BE2C (cell line): ENCODE measurements at places on chromosomes 13 and 19.
A peak's percentile ranks its signal among the peaks of the same experiment; 100 is the strongest.

GRCh38 chr13:84672616-84673015, 790.3 kb upstream of the SLITRK1 start:
- no peak for DNase-seq

GRCh38 chr13:83546476-83546875, 335.8 kb downstream of the SLITRK1 start:
- no peak for DNase-seq

DNA sequence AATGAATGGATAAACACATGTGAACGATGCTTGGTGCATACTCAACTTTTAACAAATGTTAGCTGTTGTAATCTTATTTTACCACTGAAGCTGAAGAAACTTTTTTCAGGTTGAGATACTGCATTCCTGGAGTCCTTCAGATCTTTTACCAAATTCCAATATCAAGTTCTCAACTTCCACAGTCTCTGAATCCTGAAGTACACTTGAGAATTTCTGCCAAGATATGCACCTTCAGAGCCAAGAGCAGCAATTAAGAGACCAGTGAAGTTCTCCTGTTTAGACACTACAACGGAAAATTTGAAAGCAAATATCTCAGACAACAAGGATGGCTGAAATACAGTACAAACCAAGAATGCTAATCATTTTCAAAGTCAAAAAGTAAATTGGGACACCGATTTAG, 84.6 kb upstream of the MTIF3 start:
- DNase-seq: no peak

GRCh38 chr19:34995551-34995950, 4.6 kb upstream of the GRAMD1A start:
- no peak for DNase-seq

DNA sequence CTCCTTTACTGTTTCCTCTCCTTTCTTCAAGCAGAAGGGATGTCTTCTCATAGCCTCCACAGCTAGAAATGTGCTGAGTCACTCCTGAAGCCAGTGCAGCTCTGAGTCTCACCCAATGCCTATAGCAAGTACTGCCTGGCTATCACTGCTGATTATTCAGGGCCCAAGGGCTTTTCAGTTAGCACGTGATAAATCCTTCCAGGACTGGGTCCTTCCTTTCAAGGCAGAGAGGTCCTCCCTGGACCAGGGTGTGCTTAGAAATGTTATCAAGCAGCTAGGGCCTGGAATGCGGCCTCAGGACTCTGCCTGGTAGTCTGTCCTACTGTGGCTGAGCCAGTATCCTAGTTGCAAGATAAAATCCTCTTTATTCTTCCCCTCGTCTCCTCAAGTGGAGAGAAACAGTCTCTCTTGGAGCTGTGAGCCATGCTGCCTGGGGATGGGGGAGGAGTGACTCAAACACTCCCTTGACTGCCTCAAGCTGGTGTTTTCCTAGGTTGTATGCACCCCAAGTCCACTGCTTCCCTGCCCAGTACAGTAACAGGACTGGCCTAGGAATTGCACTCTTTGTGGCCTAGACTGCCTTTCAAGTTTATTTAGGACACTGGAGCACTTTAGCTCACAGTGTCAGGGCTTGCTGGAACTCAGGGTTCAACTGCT, 198.7 kb upstream of the SERP2 start:
- no peak for DNase-seq

DNA sequence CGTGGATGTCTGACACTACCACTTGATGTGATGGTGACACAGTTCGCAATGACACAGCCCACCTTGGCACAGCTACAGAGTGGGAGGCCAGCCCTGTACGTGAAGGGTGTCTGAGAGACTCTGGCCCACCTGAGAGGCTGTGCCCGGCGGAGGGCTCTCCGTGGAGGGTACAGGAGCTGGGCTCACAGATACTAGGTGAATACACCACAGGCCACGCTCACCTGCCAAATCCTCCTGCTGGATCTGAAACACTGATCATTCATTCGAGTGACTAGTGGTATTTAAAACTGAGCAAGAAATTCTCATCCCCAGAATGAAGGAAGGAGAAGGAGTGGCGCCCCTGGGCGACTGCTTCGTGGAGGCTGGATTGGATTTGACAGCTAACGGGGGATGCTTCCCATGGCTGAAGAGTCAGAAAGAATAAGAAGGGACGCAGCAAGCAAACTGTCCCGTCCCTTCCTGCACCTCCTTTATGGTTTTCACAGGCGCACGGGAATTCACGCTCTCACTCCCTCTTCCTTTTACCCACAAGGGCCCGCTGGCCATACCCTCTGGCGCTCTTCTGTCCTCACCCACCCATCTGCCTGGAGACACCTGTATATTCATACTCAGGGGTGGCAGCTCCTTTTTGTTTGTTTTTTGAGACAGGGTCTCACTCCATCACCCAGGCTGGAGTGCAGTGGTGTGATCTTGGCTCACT, 25.0 kb downstream of the CEBPG start:
- DNase-seq: no peak

GRCh38 chr19:40407714-40408597, 5.2 kb downstream of the PRX start:
- no peak for DNase-seq

GRCh38 chr13:39091586-39091985, 53.3 kb downstream of the NHLRC3 start:
- DNase-seq: no peak

GRCh38 chr19:43553656-43554055, 20.7 kb downstream of the ZNF575 start:
- DNase-seq: no peak

- DNase-seq: no peak
Measured at GRCh38 chr19:28727480-28728159, 485.3 kb downstream of the UQCRFS1 start.

- DNase-seq: no peak
Measured at GRCh38 chr19:49165111-49165750, 7.6 kb downstream of the TRPM4 start.

GRCh38 chr13:27161980-27162379, 9.6 kb downstream of the USP12 start:
- no peak for DNase-seq

GRCh38 chr13:112150352-112150751, 83.4 kb downstream of the SOX1 start:
- no peak for DNase-seq

GRCh38 chr13:59492030-59492636, 671.6 kb downstream of the DIAPH3 start:
- no peak for DNase-seq

DNA sequence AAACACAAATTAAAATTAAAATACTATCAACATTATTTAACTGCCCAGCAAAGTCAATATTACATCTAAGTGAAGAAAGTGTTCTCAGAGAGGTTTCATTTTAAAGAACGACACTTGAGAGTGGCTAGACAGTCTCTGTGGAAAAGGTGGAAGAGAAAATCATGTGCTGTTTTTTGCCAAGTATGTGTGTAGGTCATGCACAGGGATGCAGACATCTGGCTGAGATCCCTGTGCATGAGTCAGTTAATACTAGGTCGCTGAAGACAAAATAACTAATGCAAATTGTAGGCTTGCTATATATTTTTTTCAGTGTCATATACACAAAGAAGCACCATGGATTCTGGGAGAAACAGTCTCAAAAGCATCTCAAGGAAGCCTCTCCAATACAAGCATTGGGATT, 44.3 kb upstream of the ENOX1 start:
- no peak for DNase-seq

DNA sequence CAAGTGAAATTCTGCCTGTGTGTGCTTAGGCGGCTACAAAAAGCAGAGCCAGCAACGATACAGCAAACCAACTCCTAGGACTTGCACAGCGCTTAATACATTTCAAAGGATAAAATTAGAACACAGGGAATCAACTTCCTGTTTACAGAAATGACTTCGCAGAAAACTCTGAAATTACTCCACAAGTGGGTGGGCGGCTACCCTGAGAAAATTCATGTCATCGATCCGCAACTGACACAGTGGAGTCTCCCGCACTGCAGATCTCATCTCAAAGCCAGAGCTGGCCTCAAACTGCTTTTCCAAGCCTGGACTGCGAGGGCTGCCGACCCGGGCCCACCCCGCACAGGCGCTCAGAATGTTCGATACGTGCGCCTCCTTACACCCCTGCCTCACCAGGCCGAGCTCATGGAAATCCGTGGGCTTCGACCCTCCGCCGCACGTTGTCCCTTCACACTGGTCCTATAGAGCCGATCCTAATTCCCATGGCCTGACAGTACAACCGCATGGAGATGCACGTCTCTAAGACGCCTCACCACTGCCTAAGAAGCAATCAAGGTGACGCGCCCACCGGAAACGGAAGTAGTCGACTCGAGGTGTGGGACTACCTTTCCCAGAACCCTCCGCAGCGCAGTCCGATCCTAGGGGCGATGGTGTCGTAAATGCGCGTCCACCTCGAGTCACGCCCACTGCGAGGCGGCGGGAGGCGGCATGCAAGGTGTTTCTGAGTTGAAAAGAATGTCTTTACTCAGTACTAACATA, at the start of gene ZNF229:
Gene ZNF229, minus strand, starts transcription at position 557 of the 759 bp plus-strand sequence. CDS start 5,625 bp downstream, outside the sequence.
- peak; percentile 91 for DNase-seq

DNA sequence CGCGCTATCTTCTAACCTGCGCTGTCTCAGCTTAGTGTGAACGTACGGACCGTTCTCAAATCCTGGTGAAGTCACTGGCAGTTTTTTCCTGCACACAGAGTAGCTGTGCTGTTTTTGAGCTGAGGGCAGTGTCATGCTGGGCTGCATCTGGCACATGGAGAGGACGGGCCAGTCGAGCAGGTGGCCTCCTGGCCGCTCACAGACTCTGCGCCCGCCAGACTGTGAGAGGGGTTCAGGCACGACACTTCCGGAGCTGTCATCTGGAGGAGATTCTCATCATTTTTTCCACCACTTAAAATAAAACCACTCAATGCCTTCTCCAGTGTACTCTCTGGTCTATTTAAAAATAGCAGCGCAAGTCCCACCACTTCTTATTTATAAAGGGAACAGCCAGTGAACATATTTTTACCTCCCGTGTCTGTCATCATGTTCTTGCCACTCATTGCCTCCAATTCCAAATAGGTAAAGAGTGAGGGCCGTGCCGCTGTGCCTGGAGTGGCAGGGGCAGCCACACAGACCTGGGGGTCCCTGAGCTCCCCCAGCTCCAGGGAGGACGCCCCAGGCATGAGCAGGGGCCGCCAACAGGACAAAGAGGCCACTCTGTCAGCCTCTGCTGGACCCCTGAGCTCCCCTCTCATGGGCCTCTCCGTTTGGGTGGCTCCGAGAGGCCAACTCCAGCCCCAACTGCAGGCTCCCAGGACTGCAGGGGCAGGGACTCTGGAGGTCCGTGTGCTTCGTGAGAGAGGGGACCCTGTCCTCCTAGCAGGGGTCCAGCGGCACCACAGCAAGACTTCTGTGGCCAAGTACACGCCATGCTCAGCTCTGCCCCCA, 36.9 kb upstream of the GRTP1 start:
- no peak for DNase-seq

DNA sequence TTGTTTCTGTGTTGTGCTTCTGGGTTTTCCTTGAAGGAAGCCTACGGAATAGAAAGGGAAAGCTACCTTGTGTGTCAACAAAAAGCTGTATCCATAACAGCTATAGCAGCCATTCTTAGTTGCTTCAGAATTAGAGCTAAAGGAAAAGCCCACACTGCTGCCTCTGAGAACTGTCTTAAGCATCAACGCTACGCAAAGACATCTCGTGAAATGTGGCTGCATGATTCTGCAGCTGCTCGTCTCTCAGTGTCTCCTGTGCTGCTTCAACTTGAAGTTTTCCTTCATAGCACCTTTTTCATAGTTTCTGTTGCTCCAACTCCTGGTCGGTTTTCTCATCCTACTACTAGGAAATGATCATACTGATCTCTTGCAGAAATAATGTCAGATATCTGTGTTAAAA, 140.9 kb upstream of the MAB21L1 start:
- no peak for DNase-seq

GRCh38 chr13:98853771-98854221, 101.3 kb upstream of the SLC15A1 start:
- DNase-seq: no peak

- DNase-seq: no peak
Measured at GRCh38 chr19:47003611-47004465, 15.8 kb upstream of the NPAS1 start.

DNA sequence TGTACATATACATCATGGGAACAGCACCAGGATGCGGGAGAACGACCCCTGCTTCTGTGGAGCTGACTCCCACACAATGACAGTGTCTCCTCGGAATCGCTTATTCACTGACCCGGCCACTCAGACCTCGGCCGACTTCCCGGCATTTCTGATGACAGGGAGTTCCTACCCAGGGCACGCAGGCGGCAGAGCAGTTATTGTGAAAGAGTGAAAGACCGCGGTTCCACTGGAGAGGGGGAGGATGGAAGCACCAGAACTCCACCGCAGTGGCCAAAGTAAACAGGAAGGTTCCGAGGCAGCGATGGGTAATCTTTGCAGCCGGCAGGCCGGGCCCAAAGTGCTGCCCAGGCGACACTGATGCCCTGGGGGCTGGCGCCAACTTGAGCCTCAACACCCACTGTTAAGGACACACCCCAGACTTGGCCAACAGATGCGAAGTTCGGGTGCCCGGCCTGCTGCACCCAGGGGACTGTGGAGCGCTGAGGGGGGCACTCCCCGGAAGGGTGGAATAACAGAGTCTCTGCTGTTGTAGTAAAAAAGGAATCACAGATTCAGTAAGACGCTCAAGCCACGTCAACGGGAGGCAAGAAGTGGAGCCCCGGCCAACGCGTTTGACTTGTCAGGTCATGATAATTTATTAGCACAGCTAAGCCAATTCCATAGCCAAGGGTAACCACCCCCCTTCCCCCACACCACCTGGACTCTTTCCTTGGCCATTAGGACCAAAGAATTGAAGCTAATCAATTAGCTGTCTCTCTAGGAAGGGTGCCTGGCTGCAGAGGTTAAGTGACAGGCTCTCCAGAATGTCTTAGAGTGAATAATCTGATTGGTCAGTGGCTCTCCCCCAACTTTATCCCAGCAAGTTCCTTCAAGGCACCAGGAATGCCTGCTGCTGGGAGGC, 5.8 kb downstream of the MLLT1 start:
- peak; percentile 60 for DNase-seq

DNA sequence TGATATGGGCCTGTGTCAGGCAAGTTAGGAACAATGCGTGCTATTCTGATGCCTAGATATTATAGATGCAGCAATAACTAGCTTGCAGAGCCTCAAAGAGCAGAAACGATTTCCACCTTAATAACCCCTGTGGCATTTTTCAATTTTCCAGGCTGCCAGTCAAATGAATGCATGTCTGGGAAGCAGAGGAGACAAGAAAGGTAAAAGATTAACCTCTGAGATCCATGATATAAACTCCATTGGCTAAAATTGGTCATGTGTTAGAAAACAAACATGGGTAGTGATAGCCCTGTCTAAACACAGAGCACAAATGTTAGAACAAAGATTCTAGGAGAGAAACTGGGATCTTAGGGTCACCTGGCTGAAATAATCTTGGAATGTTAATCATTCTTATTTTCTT, 811.1 kb downstream of the DIAPH3 start:
- no peak for DNase-seq

DNA sequence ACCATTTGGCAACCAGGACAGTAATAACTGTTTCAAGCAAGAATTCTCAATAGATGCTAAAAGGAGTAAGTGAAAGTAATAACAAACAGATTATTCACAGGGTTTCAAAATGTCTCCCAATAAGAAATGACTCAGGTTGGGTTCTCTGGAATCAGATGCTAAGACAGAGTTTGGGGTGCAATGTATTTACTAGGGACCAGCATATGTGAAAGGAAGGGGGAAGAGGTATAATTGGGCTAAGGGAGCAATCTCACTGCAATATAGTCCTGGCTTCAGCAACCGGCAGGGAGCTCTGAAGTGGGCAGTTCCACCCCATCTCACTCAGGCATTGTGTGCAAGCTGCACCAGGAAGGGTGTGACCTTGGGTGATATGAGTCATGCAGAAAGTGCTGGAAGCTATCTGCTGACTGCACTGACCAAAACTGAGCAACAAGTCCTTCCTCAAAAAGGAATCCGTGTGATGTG, 23.4 kb downstream of the ZDHHC20 start:
- no peak for DNase-seq
